ENCODE measurements at places on chromosomes 12 and 14. TPM values are rescaled to one million over a fixed set of nuclear protein-coding genes. Genes with fewer than 3 reads are reported as not detected.

Gene CLEC4A
- 0.45 TPM for total RNA-seq

DNA sequence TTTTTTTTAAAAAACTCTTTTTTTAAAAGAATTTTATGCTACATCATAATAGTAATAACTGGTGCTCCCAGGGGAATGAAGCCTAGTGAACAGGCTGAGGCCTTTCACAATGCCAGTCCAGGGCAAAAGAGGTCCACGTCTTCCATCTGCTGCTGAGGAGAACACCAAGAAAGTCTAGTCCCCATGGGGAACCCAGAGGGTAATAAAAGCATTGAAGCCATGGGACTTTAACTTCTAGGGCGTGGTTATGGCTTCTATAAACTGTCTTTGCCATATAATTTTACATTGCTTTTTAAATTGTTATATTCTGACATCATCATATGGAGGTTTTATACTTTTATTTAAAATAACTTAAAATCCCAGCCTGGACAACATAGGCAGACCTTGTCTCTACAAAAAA lies 64.3 kb downstream of the SLC16A7 start:
- DNase-seq = no peak

GRCh38 chr14:101521473-101521915 lies 39.8 kb upstream of the DIO3 start:
- DNase-seq = no peak

DNA sequence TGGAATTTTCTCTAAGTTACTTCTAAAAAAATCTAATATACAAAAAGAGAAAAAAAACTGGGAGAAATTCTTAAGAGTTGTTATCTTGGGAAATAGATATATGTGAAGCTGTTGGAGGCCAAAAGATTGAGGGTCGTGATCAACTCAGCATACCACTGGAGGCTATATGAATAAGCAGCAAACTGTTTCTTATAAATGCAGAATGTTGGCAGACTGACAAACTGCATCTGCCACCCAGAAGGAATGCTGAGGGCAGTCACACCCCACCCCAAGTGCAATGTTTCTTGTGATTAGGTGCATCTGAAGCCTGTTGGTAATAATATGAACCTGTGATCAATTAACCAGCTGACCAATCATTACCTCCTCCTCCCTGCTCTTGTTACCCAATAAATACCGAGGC lies 818.6 kb upstream of the MGAT4C start:
- no peak for DNase-seq

DNA sequence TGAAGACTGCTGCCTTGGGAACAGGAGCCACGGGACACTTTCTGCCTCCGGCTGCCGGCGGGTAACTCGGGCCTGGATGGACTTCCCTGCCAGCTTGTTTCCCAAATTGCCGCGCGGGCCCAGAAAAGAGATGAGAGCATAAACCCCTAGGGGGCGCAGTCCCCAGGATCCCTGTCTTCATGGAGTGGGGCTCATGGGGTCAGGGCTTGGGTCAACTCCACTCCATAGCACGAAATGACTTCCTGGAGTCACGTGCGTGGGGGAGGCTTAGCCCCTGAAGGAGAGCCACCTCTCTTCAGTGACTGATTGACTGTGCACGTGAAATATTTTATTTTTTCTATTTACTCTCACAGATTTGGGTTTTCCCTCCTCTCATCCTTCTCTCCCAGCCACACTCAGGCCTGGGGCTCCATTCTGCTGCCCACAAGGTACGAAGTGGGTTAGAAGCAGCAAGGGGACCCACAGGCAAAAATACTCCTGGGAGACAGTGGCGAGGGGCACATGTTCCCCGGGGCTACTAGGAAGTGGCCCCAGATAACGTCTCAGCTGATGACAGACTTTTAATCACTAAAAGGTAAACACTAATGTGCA lies 10.0 kb downstream of the PGF start:
- DNase-seq = peak; percentile 16

DNA sequence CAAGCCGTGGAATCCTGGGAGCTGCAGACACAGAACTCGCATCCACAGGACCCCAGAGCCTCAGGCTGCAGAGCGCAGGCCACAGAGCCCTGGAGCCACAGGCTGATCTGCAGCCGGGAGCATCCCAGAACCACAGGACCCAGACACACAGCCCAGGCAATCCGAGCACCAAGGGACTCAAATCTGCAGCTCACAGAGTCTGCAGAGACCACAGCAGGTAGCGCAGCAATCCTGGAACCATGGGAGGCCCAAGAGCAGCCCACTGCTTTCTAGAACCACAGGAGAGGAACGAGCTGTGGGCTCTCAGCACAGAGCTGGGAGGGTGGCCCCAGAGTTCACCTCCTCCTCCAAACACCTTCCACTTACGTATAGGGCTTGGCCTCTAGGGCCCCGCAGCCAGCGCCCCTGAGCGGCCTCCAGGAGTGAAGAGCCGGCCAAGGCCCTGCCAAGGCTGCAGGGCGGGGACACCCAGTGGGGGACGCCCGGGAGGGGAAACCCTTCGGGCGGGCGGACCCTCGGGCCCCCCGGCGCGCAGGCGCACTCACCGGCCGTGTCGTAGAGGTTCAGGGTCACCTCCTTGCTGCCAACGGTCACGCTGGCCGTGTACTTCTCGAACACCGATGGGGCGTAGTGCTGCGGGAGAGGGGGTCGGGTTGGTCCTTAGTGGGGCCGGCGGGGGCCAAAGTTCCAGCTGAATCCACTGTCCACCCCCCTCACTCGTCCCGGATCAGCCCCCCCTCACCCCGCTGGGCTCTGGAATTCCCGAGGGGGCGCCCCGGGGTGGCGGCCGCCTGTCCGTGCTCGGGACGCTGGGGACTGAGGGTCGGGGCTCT lies 665 bp downstream of the RHOF start:
- no peak for DNase-seq

DNA sequence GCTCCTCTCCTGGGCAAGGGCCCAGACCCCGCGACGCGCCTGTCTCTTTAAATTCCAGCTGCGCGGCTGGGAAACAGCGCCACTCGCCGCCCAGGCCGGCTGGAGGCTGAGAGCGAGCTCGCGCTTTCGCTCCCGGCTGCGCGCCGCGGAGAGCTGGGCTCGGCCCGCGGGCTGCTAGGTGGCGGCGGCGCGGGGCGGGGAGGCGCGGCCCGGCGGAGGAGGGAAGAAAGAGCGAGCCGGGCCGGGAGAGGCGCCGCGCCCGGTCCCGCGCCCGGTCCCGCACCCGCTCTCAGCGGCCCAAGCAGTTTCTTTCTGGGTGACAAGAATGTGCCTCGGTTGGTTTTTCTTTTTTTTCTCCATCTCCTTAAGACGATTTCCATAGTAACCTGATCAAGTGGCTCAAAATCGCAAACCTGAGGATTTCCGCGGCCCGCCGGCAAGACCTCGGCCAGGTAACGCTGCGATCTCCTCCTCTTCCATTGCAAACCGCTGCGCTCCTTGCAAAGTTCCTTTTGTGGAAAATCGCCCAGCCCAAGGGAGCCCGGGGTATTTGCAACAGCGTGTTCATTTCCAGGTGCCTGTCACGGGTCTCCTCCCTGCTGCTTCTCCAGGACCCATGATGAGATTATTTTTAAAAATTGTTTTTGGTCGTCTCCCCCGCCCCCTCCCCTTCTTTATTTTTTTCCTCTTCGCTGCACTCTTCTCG lies 259.5 kb upstream of the E2F7 start:
- DNase-seq = peak; percentile 68

Gene P2RX7
- total RNA-seq = 0.18 TPM

- peak; percentile 54 for DNase-seq
Measured at GRCh38 chr12:42918443-42918842, 328.9 kb upstream of the PRICKLE1 start.

- no peak for DNase-seq
Measured at GRCh38 chr12:20513189-20513588, 144.9 kb downstream of the PDE3A start.

DNA sequence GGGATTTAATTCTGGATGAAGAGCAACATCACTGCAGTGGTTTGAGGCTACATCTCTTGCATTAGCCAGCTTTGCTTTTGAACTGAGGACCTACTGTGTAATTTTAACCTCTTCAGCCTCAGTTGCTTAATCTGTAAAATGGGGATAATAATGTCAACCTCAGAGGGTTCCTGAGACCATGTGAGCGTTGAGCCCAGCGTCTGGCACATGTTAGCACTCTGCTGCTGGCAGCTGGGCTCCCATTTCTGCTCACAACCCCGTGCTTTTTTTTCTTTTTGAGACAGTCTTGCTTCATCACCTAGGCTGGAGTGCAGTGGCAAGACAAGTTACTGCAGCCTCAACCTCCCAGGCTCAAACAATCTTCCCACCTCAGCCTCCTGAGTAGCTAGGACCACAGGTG lies 31.6 kb downstream of the TESC start:
- DNase-seq = no peak

- no peak for DNase-seq
Measured at GRCh38 chr14:95255013-95255412, 64.7 kb downstream of the CLMN start.

DNA sequence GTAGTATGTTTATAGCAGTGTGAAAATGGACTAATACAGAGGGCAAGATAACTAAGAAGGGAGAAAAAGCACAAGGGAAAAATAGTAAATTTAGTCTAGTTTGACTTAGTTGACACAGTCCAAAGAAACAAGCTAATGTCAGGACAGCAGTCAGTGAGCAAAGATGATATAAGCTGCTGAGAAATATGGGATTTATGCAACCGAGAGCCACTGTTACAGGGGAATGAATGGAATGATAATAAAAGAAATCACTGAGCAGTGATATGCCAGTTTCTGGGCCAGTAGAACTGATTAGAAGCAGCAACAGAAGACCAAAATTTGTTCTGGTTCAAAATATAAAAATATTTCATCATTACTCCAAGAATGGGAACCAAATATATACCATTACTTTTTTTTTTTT lies 60.1 kb downstream of the R3HDM2 start:
- DNase-seq = peak; percentile 69

DNA sequence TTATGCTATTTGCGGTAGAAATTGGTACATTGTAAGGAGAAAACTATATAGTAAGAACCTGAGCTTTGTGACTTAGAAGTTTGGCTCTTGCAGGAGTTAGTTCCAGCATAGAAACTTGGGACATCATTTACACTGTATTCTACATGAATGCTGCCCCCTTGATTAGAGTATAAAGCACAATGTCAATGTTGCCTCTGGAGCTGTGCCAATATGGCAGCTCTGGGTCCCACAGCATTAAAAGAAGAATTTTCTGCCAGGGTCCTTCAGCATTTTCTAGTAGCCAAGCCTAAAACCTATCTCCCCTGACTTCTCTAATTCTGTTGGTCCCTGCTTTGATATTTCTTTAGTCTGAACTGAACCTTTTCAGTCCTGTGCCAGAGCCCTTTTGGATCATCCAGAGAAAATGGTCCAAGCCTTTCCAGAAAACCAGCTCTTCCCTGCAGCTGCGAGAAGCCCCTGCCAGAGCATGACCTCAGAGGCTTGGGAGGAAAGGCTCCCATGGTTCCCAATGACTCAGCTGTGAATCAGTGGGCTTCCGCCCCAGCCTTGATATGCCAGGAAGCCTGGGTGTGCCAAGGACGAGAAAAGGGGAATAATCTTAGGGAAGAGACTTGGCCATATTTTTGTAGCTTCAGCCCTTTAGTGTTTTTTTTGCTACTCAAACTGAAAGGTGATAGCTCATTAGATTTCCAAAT lies 43.2 kb downstream of the PLEKHG7 start:
- DNase-seq = peak; percentile 98

Gene RFX4
- not detected for total RNA-seq

GRCh38 chr14:68268197-68268596 lies 448.6 kb downstream of the RAD51B start:
- no peak for DNase-seq

DNA sequence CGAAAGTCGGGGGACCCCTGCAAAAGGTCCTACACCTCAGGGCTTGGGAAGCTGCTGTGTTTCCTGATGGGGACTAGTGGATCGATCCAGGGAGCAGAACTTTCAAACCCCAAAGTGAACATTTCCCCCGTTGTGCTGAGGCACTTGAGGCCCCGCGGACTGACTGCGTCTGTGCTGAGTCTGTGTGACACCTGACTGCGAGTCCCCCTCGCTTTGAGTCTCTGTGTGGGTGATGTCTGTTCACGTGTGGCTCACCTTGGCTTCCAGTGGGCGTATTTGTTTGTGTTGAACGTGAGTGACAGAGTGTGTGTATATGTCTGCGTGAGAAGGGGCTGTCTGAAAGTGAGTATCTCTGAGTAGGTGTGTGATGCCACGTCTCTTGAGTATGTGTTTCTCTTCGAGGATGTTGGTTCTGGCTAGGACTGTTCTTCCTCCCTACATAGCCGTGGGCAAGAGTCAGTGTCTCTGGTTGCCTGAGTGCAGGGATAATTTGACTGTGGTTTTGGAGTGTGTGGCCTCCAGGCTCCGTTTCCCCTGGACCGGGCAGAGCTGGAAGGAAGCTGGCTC lies 1.3 kb downstream of the TEAD4 start:
- DNase-seq = peak; percentile 39

Gene WNT5B
- total RNA-seq = 3.1 TPM

Gene RERGL
- total RNA-seq = not detected

GRCh38 chr14:61503167-61503801 lies 181.9 kb downstream of the PRKCH start:
- peak; percentile 59 for DNase-seq

Gene HOXC4
- 0.36 TPM for total RNA-seq

GRCh38 chr12:59372956-59373355 lies 222.9 kb upstream of the SLC16A7 start:
- DNase-seq = peak; percentile 26

- DNase-seq = no peak
Measured at GRCh38 chr14:102538602-102539543, 29.3 kb upstream of the ANKRD9 start.

GRCh38 chr12:49089821-49090773 lies 4.5 kb downstream of the DHH start:
- DNase-seq = peak; percentile 54

Gene ESRRB
- not detected for total RNA-seq

GRCh38 chr12:114274131-114274530 lies 131.8 kb downstream of the TBX5 start:
- peak; percentile 42 for DNase-seq

GRCh38 chr14:21108791-21109190 lies 7.9 kb downstream of the TMEM253 start:
- no peak for DNase-seq

Gene AHSA1
- 76.3 TPM for total RNA-seq

Gene PABPN1
- total RNA-seq = 53.4 TPM

- DNase-seq = peak; percentile 75
Measured at GRCh38 chr14:34733245-34733644, 18.9 kb upstream of the CFL2 start.

Gene PSMB11
- total RNA-seq = not detected

Gene FAM222A
- total RNA-seq = 0.54 TPM

GRCh38 chr14:69460093-69460701 lies 24.3 kb upstream of the PLEKHD1 start:
- DNase-seq = peak; percentile 93

Gene NTF3
- 1.3 TPM for total RNA-seq

All from fibroblast of the aortic adventitia (primary cell).